ENCODE measurements at places on chromosomes 3 and 15.
A peak's percentile ranks its signal among the peaks of the same experiment; 100 is the strongest.

GRCh38 chr3:66809595-66809958, 188.5 kb upstream of the KBTBD8 start:
- no peak for DNase-seq

DNA sequence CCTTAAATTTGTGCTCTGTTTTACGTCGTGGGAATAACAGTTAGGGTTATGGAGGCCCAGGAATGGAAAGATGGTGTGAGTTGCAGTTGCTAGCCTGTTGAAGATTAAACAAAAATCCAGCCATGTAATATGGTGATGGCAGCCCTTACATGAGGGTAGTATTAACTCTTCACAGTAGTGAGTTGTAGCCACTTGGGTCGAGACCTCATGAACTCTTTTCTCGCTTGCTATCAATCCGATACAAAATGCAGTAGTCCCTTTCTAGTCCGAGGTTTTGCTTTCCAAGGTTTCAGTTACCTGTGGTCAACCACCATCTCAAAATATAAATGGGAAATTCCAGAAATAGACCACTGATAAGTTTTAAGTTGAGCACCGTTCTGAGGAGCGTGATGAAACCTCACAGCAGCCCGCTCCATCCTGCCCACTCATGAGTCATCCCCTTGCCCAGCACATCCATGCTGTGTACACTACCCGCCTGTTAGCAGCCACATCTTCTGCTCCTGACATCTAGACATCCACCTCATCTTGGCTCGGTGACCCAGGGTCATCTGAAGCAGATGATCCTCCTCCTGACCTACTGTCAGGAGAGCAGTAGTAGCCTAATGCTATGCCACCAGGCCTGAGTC, 177.9 kb downstream of the CDIN1 start:
- no peak for DNase-seq

- no peak for DNase-seq
Measured at GRCh38 chr3:166518040-166518439, 680.8 kb upstream of the BCHE start.

GRCh38 chr15:65245096-65245856, 34.0 kb upstream of the CILP start:
- no peak for DNase-seq

DNA sequence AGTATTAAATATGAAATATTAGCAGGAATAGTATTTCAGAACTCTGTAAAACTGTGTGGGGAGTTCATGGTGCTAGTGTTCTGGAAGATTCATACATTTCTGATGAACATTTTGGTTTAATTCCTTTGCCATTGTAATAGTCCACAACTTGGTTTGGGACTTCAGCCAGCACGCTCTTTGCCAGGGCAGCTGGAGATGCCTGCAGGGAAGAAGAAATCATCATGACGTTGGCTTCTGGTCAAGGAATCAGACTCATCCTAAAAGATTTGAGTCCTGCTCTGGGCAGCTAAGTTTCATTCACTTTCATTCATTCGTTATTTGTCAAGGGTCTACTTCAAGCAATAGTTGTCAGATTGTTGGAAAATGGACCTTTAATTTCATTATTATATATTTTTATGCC, 32.4 kb upstream of the MRPL3 start:
- DNase-seq = no peak

- no peak for DNase-seq
Measured at GRCh38 chr15:40956541-40956982, 3.3 kb downstream of the CHAC1 start.

GRCh38 chr3:182342252-182342651, 451.1 kb upstream of the ATP11B start:
- no peak for DNase-seq

- DNase-seq = peak; percentile 43
Measured at GRCh38 chr15:31930967-31931366, 99.3 kb upstream of the CHRNA7 start.

DNA sequence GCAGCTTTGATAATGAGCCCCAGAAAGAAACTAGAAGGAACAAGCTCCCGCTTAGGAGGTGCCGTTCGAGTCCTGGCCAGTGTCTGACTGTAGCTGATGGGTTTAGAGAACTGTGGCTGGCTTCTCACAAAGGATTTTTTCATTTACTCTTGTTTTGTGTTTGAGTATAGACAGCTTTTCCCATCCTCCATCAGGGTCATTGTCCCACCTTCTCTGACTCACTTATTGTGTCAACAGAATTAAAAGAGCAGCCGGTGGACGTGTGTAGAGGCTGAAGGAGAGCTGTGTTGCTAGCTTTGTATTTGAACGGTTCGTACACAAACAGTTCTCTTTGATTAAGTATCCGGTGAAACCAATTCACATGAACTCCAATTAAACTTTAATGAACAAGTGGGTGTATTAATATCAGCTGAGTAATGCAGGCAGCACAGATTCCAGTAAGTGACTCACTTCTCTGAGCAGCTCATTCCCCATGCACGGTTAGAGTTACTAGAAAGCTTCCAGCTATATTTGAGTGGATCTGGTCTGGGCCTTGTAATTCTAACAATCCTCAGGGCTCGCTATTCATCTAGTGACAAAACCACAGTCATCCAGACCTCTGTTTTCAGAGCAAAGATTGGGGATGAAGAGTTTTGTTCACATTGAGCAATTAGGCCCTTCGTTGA, 141.0 kb downstream of the LPP start:
- DNase-seq = peak; percentile 25

- DNase-seq = no peak
Measured at GRCh38 chr15:57500979-57501576, 90.6 kb upstream of the MYZAP start.

DNA sequence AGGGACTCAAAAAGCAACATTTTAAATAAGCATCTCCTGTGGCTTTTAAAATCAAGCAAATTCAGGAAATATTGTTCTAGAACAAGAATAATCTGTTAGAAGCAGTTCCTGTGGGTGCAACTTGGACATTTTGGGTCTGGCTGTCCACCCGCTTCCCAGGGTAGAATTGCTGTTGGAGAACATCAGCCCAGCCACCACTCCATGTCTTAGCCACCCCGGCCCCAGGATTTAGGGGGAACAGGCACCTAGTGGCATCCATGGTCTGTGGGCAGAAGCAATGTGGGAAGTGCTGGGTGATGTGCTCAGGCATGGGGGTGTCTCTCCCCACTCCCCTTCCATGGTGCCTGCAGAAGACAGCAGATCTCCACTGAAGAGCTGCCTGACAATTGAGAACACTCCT, 162.6 kb downstream of the KLF13 start:
- no peak for DNase-seq

DNA sequence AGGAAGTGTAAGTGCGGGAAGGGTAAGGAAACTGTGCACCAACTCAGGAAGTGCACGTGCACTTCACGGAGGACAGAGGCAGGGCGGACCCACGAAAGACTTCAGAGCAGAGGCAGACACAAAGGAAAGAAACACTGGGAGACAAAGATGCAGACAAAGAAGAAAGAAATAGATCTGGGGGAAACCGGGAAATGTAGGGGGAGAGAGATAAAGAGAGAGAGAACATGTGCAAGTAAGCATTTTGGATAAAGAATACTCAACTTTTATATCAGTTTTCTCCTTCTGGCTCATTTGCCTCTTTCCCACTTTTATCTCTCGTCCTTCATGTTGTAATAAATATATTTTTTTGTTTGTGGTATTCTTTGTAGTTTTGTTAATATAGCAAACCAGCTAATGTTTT, 204.2 kb downstream of the WDR72 start:
- DNase-seq = no peak

GRCh38 chr15:25053000-25053815, 98.4 kb downstream of the SNRPN start:
- no peak for DNase-seq

- peak; percentile 14 for DNase-seq
Measured at GRCh38 chr15:98547741-98548138, 100.6 kb upstream of the IGF1R start.

GRCh38 chr15:24761704-24762302, 86.2 kb downstream of the NPAP1 start:
- no peak for DNase-seq

- DNase-seq = peak; percentile 33
Measured at GRCh38 chr3:119219069-119219468, 21.6 kb downstream of the B4GALT4 start.

GRCh38 chr15:81930582-81931369, 115.0 kb downstream of the MEX3B start:
- DNase-seq = no peak

DNA sequence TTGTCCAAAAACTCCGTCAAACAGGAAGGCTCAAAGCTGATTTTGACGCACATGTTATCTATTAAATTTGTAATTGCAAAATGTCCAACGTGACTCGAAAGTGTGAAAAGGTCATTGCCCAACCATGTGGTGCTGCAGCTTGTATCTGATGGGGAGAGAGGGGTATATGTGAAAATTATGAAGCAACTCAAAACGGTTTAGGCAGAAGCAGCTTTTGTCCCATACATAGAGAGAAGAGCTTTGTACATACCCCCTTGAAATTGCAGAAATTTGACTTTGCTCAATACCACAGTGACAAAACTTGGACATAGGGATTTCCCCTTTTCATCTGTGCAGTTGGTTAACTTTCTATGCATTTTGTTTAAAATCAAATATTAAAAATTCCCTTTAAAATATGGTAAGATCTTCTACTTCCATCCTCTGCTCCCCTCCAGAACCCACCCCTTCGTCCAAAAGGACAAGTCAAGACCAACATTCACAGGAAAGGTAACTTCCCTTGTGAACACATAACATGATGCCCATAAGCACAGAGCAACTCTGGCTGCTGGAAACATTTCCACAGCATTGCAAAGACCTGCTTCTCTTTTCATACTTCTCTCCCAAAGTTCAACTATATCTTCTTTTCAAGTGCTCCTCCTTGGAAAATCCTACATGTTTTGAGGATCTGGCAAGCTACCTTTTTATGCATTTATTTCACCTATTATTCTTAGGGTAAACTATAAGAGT, 253.7 kb upstream of the THBS1 start:
- DNase-seq = no peak

DNA sequence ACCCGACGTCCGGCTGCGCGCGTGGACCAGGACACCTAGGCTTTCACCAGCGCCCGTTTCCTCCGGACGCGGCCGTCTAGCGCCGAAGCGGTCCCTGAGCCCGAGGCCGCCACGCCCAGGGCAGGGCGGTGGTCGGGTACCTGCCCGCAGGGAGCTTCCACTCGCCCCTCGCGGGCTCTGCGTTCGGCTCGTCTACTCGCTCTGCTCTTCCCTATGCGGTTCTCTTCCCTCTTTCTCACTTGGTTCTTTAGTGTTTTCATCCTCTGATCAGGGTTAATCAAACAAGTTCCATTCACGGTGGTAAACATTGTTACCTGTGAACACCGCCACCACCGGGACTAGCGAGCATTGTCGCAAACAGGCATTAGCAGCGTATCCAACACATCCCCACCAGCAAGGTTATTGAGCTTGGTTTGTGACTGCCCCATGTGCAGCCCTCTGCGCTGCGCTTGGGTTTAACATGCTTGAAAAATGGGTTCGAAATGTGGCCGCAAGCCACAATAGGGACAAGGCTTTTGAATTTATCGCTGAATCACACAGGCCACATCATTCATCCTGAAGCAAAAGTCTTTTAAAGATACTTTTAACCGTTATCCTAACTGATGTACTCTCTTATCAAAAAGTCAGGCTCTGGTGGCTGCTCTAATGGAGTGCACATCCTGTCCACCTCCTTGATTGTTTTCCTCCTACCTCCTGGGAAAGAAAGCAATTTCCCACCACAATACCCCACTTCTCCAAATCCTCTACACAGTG, 843 bp upstream of the CD47 start:
- DNase-seq = peak; percentile 36

GRCh38 chr3:115254492-115255196, 107.6 kb upstream of the ZBTB20 start:
- no peak for DNase-seq

DNA sequence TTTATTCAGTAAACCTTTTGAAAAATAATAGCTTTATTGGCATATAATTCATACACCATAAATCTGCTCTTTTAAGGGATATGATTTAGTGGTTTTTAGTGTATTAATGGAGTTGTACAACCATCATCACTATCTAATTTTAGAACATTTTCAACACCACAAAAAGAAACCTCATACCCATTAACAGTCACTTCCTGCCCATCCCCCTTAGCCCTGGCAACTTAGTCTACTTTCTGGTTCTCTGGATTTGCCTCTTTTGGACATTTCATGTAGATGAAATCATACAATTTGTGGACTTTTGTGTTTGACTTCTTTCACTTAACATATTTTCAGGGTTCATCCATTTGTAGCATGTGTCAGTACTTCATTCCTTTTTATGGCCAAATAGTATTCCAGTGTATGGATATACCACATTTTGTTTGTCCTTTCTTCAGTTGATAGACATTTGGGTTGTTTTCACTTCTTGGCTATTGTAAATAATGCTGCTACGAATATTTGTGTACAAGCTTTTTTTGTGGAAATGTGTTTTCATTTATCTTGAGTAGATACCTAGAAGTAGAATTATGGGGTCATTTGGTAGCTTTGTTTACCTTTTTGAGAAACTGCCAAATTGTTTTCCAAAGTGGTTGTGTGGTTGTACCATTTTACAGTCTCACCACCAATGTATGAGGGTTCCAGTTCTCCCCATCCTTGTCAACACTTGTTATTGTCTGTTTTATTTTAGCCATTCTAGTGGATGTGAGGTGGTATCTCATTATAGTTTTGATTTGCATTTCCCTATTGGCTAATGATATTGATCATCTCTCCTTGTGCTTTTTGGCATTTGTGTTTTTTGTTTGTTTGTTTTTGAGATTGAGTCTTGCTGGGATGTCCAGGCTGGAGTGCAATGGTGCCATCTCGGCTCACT, 45.8 kb downstream of the SMAD3 start:
- DNase-seq = no peak

GRCh38 chr3:182732232-182733015, 60.9 kb upstream of the ATP11B start:
- DNase-seq = no peak

GRCh38 chr3:132874701-132875100, 152.5 kb upstream of the NPHP3 start:
- DNase-seq = no peak

GRCh38 chr15:41622901-41623300, 37.3 kb upstream of the MGA start:
- DNase-seq = no peak
